Stimulated activated naive CD4-positive, alpha-beta T cell (primary cell): ENCODE measurements at places on chromosomes 16 and 17.

DNA sequence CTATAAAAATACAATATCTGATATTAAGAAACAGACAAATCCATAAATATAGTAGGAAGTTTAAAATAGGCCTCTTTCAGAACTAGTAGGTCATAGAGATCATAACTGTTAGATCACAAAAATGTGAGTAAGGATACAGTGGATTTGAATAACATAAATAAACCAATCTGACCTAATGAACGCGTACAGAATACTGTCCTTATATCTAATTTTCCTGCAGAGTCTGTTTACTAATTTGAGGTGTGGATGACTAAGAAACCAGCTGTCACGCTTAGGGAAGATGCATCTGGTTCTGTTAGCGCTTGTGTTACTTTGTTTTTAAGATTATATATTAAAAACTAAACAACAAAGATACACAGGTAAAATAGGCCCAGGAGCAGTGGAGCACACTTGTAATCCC lies 14.8 kb downstream of the CPD start:
- no peak for DNase-seq

DNA sequence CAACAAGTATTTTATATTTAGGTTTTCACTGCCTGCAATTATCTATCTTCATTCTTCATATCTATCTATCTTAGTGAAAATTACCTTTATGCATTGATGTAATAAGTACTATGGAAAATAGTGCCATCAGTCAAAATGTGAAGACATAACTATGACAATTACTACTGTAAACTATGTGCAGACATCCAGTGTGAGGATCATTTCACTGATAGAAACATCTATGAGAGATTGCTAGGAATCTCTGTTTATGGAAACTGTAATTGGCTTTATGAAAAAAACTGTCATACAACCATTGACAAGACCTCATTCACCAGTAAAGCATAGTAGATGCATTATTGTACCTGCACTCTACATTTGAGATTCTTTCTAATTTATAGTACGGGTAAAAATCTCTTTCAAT lies 401.0 kb downstream of the PMP22 start:
- no peak for DNase-seq

GRCh38 chr17:16243801-16244567 lies 27.0 kb downstream of the PIGL start:
- DNase-seq, result no peak

DNA sequence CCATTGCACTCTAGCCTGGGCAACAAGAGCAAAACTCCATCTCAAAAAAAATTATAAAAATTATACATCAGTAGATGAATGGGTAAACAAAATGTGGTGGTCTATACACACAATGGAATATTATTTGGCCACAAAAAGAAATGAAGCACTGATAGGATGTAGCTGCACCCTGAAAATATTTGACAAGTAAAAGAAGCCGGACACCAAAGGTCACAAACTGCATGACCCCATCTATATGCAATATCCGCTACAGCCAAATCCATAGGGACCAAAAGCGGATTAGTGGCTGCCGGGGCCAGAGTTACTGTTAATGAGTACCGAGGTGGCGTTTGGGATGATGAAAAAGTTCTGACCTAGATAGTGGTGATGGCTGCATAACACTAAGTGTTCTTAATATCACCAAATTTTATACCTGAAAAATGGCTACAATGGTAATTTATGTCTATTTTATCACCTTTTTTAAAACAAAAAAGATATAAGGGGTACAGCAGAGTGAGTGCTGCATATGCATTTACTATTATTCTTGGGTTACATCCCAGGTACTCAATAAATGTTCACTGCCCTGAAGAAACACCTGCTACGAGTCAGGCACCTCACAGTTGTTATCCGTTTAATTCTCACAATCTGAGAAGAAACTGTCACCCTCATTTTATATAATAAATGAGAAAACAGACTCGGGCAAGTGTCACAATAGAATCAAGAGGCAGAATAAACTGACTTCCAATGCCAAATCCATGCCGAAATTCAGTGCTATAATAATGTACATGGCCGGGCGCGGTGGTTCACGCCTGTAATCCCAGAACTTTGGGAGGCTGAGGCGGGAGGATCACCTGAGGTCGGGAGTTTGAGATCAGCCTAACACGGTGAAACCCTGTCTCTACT lies 807 bp upstream of the HBQ1 start:
- DNase-seq, result no peak
